ENCODE measurements at places on chromosomes 12 and 14.

GRCh38 chr12:127716166-127716565 is 550.8 kb upstream of the TMEM132C start:
- DNase-seq = no peak

DNA sequence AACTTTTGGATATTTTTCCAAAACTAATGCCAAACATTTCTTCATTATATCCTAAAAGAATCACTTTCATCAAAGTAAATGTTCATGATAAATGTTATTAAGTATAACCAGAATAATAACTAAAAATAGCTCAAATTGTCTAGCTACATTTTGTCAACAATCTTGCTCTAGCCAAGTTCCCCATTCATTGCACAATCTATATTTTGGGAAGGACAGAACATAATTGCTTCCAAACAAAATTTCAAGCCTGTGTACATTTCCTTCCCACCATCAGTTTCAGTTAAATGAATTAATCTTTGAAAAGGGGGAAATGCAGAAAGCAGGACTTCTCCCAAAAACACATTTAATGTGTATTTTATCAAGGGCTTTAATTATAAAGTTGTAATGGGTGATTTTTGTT is 98.0 kb upstream of the PLEKHG7 start:
- DNase-seq = no peak

- no peak for DNase-seq
Measured at GRCh38 chr12:20183563-20183962, 184.8 kb upstream of the PDE3A start.

- DNase-seq = no peak
Measured at GRCh38 chr14:30355431-30355913, 203.5 kb upstream of the G2E3 start.

- DNase-seq = no peak
Measured at GRCh38 chr12:132622437-132623071, 4.0 kb downstream of the P2RX2 start.
